ENCODE measurements at places on chromosomes 2 and 18.

GRCh38 chr18:4196351-4196750, 258.8 kb downstream of the DLGAP1 start:
- DNase-seq: no peak

- no peak for DNase-seq
Observed at GRCh38 chr2:190974629-190975361, 39.2 kb downstream of the STAT1 start.

DNA sequence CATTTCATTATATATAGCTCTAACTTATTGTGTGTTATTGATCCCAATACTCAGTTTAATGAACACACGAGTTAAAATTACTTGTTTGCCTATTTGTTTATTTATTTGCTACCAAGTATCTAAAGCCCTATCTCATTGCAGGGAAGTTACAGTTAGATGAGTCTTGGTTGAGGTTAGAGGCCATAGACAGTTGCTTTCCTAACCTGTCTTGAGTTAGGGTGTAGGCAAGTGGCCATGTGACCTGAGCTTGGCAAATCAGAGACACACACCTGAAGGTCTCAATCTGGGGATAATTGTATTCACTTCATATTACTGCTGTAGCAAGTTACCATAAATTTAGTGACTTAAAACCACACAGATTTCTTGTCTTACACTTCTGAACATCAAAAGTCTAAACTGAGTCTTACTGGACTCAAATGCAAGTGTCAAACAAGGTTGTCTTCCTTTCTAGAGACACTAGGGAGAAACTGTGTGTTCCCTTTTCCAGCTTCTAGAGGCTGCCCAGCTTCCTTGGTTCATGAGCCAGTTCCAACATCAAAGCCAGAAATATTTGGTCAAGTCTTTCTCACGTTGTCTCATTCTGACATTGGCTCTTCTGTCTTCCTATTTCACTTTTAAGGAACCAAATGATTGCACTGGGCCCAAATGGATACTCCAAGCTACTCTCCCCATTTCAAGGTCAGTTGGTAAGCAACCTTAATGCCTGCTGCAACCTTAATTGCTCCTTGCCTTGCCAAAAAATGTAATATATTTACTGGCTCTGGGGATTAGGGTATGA, 39.7 kb downstream of the COL3A1 start:
- DNase-seq: no peak

DNA sequence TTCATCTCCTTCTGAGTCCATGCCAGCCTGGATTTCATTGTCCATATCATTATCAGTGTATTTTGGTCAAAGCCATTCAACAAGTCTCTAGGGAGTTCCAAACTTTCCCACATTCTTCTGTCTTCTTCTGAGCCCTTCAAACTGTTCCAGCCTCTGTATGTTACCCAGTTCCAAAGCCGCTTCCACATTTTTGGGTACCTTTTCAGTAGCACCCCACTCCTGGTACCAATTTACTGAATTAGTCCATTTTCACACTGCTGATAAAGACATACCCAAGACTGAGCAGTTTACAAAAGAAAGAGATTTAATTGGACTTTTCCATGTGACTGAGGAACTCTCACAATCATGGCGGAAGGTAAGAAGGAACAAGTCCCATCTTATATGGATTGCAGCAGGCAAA, 47.4 kb downstream of the TANC1 start:
- no peak for DNase-seq

GRCh38 chr2:127585270-127585807, 49.9 kb downstream of the MYO7B start:
- DNase-seq: no peak
